ENCODE measurements at places on chromosomes 6 and 20.

GRCh38 chr6:34515473-34516387, 40.4 kb downstream of the SPDEF start:
- no peak for DNase-seq

DNA sequence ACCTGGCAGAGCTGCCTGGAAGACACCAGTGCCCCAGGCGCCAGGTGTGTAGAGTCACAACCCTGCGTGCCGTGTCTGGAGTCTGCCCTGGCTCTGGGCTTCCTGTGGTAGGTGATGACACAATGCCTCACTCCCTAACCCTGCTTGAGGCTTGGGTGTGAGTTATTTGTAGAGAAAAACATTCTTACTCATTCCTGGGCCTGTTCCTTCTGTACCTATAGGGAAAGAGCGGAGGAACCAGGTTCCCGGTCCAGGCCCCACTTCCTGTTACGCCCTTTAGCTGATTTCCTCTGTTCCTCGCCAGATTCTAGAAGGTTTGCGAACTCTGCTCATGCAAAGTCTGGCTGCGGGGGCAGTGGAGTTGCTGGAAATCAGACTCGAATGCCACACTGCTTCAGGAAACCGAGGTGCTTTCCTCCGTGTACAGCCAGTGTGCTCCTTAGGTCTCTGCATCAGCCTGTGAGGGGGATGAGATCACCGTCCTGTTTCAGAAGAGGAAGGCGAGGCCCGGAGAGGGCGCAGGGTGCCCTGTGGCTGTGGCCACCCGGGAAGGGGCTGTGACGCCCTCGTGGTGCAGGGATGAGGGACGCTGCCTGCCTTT, 67.1 kb upstream of the DUSP22 start:
- DNase-seq, result no peak

- DNase-seq, result no peak
Measured at GRCh38 chr6:28353356-28353755, 3.6 kb downstream of the ZKSCAN3 start.

DNA sequence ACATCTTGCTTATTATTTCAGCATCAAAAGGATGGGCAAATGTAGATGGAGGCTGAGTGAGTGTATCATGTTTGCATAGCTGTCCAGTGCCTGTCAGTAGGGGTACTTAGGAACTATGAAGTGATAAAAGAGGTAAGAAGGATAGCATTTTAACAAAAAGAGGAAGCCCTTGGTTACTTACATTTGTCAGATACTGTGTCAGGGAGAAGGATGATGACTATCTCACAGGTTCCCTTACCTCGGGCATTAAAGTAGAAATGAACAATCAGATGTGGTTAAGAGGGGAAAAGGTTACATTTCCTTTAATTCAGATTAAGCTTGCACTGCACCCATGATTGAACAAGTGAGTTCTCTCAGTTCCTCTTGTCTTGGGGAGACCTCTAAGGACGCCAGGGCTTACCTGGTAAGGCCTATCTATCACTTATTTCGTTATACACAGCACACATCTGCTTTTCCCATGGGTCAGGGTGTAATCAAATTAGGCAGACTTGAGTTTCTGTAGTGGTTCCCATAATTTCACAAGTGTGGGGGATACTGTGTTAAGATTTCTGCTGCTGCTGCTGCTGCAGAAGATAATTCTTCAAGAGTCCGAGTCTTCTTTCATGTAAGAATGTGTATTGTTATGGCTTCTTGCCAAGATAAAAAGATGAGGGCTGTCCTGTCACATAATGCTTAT, 4.5 kb downstream of the FOXO3 start:
- DNase-seq, result no peak

DNA sequence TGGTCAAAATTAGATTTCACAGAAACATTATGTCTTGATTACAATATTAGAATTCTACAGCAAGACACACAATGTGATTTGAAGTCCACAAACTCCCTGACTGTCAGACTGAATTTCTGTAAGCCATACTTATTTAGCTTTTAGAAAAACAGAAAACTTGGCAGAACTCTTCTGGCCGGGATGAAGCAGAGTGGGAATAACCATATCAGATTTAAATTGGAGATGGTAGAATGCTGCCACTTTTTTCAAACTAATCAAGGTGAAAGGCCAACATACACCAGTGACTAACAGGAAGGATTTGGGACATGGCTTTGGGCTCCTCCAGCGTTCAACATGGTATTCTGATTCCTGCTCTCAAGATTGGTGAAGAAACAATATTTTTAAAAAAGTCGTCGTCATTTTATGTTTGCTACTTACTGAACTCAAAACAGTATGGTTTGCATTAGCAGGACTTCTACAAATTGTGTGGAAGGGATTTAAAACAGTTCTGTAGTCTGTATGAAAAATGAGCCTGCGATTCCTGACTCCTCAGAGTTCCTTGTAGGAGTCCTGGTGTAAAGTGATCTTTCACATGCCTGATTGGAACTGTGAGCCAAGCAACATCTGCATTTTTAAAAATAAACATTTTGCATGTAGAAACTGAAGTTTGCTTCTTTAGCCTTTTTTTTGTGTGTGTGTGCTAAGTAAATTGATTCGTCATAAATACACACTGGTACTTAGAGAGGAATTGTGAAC, 297.9 kb upstream of the SOX4 start:
- DNase-seq, result no peak

- no peak for DNase-seq
Measured at GRCh38 chr6:46012834-46013233, 2.8 kb downstream of the CLIC5 start.

- no peak for DNase-seq
Measured at GRCh38 chr20:56776345-56776744, 147.2 kb downstream of the TFAP2C start.

DNA sequence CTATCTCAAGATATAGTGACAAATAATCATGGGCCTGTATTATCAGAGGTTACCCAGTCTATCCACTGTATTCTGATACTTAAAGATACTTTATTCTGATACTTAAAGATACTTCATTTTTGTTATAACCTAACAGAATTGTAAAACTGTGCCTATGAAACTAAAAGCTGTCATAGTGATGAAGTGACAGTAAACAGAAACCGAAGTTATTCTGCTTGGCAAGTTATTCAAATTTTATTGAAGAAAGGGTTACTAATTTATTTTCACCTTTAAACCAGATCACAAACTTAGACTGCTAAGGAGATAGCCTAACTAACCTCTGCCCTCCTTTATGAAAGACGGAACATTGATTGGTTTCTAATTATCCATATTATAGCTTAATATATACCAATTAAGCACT, 604.6 kb upstream of the IMPG1 start:
- DNase-seq, result no peak
